ENCODE measurements at places on chromosomes 4 and X.

DNA sequence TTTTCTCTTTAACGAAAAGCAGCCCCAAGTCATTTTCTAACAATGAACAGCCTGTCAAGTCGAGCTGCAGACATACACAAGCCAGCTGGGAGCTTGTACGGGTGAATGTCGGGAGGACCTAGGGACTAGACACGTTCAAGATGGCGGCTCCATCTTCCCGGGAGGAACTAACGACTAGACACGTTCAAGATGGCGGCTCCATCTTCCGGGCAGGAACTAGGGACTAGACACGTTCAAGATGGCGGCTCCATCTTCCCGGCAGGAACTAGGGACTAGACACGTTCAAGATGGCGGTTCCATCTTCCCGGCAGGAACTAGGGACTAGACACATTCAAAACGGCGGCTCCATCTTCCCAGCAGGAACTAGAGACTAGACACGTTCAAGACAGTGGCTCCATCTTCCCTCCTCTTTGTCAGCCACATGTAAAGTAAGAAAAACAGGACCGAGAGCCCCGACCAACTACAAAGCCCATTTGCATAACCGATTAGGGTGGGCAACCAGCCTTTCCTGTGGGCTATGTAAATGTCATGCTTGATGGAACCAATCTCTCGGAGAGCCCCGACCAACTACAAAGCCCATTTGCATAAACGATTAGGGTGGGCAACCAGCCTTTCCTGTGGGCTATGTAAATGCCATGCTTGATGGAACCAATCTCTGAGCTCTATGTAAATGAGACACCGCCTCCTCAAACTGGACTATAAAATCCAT, 175.5 kb downstream of the DHRSX start:
- DNase-seq, result no peak

- no peak for DNase-seq
Observed at GRCh38 chrX:152136312-152136711, 2.1 kb downstream of the MAGEA10 start.

DNA sequence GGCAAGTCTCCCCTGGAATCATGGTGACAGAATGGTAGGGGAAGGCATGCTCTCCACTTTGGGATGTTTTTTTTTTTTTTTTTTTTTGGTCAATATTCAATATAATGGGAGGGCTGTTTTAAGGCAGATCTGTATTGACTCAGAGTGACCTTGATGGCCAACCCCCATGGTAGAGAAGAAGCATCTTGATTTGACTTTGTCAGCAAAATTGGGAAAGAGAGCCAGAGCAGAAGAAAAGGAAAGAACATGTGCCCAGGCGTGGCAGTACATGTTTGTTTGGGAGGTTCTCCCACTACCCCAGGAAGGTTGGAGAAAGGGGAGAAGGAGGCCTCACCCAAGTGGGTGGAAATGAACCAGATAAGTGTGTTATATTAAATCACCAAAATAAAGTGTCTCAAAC, 62.2 kb upstream of the TBC1D9 start:
- no peak for DNase-seq

- DNase-seq, result no peak
Observed at GRCh38 chr4:786861-787300, 39.0 kb downstream of the CPLX1 start.

- no peak for DNase-seq
Observed at GRCh38 chrX:16772460-16772859, 13.8 kb upstream of the TXLNG start.

DNA sequence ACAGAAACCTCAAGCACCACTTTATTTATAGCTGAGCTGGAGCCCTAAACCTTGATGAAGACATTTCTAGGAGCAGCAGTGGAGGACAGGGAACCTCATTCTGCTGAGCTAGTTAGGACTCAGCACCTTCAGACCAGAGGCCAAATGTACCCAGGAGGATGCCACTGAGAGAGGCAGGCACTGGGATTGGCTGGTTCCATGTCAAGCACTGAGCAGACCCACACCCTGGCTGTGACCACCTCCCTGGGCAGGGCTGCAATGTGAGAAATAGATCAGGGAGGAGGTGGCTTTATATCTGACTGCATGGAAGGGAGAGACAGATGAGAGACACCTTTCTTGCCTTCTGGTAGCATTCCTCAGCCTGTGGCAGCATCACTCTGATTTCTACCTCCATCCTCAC, 304.6 kb downstream of the STK32B start:
- DNase-seq, result no peak

DNA sequence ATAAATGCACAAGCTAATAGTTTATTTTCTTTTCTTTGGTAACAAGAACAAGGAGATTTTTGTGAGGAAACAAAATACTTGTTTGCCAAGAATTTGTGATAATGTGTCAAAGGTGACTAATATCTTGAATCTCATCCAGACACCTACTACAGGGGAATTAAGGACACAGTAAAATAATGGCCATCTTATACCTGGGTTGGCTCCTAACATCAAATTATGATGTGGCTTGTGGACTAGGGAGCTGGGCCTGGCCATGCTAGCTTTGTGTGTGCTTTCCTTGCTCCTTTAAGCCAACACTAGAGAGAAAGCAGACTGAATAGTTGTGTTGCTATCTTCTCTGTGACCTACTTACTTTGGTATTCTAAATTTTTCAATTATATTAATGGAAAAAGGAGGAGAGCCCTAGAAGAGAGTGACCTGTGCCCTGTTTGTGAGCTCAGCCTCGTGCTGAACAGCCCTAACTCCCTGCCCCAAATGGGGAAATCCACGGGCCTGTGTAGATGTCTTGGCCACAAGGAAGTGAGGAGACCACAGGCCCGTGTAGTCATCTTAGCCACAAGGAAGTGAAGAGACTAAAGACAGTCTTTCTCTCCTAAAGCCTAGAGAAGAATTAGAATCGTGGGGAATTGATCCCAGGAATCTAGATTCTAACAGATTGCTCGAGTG, 23.3 kb downstream of the ARHGAP24 start:
- DNase-seq, result no peak

- no peak for DNase-seq
Observed at GRCh38 chr4:147059064-147059731, 113.5 kb upstream of the TTC29 start.

- no peak for DNase-seq
Observed at GRCh38 chr4:101304916-101305315, 42.4 kb downstream of the PPP3CA start.

GRCh38 chr4:88630756-88631155, 38.5 kb downstream of the HERC3 start:
- peak; percentile 75 for DNase-seq

DNA sequence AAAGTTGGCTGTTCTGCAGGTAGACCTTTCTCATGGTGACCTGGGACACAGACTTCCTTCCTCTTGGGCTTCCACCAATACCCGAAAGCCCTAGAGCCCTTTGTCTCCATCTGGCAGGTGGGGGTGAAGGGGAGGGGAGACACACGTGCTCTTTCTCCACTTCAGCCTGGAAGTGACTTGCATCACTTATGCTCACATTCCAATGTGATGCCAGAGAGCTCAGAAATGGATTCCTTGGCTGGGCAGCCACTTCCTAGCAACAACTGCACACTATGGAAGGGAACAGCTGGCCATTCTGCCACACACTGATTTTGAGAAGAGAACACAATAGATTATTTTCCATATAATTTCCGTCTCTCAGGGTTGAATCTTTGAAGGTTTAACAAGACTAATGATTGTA, 36.3 kb downstream of the C4orf51 start:
- no peak for DNase-seq

- no peak for DNase-seq
Observed at GRCh38 chrX:9729171-9729885, 36.3 kb downstream of the GPR143 start.

GRCh38 chr4:38009421-38009820, 49.2 kb downstream of the PTTG2 start:
- no peak for DNase-seq

DNA sequence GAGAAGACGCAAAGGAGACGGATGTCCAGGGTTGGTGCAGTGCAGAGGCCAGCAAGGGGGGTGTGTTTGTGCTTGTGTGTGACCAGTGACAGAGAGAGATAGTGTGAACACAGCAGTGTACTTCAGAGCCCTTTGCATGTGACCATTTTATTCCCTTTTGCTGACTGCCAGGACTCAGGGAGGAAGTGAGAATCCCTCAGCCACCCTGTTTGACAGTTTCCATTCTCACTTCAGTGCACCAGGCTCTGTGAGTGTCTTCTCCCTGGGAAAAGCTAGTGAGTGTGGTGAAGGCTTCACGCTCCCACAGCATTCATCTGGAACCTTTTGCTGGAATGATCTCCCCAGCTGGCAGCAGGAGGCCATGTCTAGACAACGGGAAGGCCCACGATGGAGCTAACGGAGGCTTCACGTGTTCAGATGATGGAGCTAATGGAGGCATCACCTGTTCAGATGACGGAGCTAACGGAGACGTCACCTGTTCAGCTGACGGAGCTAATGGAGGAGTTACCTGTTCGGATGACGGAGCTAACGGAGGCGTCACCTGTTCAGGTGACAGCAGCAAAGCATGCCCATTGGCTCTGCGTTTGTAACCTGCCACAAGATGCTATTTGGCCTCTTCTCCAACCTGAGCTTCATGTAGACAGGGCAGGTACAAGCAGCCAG, 195.4 kb downstream of the AFAP1 start:
- no peak for DNase-seq

DNA sequence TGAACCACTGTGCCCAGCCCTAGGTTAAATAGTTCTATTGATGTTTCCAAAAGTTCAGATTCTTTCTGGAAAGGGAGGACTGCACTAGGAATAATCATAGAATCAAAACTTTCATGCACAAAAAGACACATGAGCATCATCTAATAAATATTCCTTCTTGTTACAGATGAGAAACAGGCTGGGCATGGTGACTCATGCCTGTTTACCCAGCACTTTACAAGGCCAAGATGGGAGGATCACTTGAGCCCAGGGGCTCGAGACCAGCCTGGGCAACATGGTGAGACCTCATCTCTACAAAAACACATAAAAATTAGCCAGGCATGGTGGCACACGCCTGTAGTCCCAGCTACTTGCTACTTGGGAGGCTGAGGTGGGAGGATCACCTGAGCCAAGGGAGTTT, 27.7 kb downstream of the LARP7 start:
- DNase-seq, result peak; percentile 6
